NCI-H748 treated with DMSO at 0.1 percent for 48 hours (cell line): ENCODE measurements at places on chromosomes 7 and 10.

DNA sequence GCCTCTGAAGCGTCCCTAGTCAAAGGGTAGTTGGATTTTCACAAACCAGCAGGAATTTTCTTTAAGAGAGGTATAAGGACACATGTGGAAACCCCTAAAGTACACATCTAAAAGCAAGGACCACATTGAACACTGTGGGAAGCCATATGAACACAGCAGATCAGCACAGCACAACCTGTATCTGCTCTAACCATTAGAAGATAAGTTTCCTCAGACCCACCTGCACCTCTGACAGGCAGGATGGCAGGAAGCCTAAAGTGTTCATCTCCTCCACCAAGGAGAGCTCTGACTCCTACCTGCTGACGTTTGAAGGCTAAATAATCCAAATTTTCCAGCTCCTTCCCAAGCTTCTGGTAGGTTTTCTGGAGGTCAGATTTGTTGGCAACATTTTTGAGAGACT lies 174.4 kb downstream of the CTNNA3 start:
- DNase-seq, result no peak

GRCh38 chr7:107332488-107333269 lies 137.2 kb upstream of the GPR22 start:
- no peak for DNase-seq

GRCh38 chr10:65818990-65819389 lies 1106.8 kb upstream of the LRRTM3 start:
- no peak for DNase-seq

GRCh38 chr10:133116455-133116854 lies 28.7 kb downstream of the ADGRA1 start:
- DNase-seq, result no peak

GRCh38 chr10:7406712-7407333 lies 4.0 kb downstream of the SFMBT2 start:
- no peak for DNase-seq

GRCh38 chr10:7948371-7949000 lies 106.0 kb upstream of the GATA3 start:
- DNase-seq, result no peak

DNA sequence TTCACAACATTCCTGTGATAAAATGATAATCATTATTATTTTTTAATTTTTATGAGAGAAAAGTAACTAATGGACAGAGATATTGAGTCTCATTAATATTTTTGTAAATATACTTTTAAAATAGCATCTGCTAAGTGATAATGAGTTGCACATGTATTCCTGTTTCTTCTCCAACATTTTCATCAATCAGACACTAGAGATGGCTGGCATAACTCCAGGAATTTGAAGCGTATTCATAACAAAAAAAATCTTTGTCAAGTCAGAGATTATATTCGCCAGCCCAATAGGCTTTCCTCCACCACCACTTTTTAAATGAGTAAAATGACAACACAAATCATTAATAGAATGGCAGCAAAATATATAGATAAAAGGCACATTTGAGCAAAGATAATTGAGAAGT lies 524.0 kb upstream of the KCND2 start:
- DNase-seq, result no peak

GRCh38 chr7:117402109-117402508 lies 25.2 kb downstream of the ASZ1 start:
- DNase-seq, result no peak

DNA sequence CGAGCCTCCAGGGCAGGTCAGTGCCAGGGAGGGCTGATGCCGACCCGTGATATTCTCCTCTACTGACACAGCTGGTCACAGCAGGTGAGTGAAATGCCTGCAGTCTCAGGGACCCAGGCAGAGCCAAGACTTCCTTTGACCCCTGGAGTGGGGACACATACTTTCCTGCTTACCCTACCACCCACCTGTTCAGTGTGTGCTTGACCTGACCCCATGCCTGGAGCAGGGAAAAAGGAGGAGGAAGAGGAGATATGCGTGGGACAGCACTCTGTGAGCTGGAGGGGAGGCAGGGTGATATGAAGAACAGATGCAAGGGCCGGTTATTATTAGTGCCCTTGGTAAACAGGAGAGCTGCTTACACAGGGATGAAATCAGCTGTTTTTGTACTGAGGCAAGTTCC lies 40.8 kb upstream of the WIPF3 start:
- no peak for DNase-seq

GRCh38 chr10:118669020-118669791 lies 73.8 kb upstream of the PRLHR start:
- no peak for DNase-seq

- DNase-seq, result no peak
These were observed 10.5 kb downstream of the RPS24 start for GRCh38 chr10:78044179-78044578.
